Foreskin fibroblast (primary cell): ENCODE measurements at places on chromosomes 6 and 20.
A peak's percentile ranks its signal among the peaks of the same experiment; 100 is the strongest.

DNA sequence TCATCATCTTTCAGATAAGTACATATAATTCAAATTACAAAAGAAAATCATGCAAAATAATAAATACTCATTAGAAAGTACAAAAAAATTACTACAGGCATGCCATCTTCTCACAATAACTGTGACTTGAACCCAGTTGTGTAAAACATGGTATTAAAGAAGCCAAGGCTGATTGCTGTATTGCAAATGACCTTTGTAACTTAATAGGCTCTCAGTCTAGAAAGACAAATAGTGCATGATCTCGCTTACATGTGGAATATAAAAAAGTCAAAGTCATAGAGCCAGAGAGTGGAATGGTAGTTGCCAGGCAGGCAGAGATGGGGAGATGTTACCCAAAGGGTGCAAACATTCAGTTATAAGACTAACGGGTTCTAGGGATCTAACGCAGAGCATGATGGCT lies 626.1 kb downstream of the COL12A1 start:
- DNase-seq = no peak

DNA sequence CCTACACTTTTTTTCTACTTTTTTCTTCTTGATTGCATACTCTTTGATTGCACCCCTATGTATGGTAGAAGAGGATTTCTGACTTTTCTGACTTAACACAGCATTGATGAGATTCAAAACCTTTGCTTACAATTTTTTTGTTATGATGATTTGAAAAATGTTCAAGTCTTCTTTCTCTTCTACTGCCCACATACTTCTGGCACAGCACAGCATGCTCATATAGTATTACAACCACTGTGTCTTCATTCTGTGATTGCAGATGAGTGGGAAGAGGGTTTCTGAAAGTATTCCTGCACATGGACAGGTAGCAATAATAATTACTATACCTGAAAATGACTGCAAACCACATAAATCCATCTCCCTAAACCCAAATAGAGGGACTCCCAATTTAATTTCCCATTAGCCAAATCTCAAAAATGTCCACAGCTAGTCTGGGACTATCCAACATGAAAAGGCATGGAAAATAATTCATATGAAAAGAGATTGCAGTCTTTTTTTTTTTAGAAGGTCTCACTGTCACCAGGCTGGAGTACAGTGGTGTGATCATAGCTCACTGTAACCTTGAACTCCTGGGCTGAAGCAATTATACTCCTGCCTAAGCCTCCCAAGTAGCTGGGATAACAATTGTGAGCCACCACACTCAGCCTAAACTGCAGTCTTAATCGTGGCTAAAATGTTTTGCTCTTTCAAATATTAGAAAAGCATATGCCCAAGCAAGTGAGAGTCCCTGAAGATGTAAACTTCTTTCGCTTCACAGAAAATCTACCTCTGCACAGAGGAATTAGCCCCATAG lies 15.9 kb upstream of the TENT5A start:
- no peak for DNase-seq

GRCh38 chr6:57294862-57295445 lies 22.5 kb upstream of the PRIM2 start:
- DNase-seq = peak; percentile 67

DNA sequence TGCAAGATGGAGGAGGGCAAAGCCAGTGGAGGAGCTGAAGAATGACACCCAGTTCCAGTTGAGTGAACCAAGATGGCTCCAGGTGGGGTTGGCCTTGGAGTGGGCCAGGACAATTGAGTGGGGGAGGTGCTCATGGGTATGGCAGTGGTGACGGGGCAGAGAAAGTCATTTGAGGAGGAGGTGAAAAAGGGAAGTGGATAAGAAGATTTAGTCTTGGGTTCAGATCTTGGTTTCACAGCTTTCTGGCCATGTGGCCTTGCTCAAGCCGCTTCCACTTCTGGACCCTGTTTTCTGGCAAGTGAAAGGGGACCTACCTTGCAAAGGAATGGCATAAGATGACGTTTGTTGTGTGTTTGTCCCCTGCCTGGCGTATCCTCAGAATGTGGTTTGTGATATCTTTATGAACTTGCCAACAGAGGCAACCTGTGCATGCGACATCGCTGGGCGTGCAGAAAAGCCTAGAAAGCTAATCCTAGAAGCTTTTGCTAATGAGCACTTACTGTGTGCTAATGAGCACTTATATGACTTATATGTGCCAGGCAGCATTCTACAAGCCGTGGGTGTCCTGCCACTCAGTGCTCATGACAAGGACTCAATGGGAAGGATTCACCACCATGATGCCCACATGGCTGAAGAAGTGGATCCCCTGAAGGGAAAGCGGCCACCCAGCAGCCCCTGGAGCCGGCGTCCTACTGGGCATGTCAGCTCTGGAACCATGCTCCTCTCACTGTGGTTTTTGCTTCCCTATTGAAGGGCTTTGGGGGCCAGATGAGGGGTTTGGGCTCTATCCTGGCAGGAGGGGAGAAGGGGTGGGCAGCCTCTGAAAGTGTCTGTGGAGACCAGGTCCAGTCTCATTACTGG lies 23.6 kb upstream of the STX16 start:
- no peak for DNase-seq

GRCh38 chr6:118764766-118765165 lies 113.4 kb upstream of the CEP85L start:
- no peak for DNase-seq

DNA sequence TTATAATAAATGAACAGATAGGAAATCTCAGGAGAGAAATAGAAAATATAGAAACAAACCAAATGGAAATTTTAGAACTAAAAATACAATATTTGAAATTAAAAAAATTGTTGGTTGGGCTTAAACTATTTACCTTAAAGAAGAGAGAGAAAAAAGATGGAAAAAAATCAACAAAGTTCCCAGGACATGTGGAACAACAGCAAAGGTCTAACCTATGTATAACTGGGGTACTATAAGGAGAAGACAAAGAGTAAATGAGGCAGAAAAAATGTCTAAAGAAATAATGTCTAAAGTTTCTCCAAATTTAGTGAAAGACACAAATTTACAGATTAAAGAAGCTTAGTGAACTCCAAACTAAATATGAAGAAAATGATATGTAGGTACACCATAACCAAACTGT lies 41.1 kb upstream of the ZBTB24 start:
- no peak for DNase-seq

DNA sequence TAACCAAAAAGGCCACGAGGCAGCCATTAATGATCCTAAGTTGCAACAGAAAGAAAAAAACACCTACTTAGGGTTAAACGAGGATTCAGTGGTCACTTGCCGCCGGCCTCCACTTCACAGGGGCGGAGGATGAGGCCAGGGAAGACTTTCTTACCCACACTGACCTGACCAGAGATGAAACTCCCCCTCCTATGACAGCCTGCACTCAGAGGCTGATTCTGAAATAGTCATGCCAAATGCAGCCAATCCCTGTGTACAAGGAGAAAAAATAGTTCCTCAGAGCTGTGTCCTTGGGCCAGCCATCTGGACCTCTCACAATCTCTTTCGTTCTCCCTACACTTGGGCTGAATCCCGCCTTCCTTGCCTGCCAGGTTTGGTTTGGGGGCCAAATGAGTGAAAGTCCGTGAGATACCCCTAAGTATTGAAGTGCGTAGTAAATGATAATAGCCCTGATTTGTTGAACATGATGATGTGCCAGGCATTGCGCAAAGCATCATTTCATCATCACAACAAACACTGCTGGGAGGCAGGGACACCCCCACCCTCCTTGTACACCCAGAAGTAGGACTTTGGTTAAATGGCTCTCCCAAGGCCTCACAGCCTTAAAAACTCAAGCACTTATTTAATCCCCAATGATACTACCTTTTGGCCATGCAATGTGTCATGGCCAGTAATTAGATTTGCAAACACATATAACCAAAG lies 3.2 kb upstream of the IRF4 start:
- peak; percentile 47 for DNase-seq
